ENCODE measurements at places on chromosomes 12 and 14.

DNA sequence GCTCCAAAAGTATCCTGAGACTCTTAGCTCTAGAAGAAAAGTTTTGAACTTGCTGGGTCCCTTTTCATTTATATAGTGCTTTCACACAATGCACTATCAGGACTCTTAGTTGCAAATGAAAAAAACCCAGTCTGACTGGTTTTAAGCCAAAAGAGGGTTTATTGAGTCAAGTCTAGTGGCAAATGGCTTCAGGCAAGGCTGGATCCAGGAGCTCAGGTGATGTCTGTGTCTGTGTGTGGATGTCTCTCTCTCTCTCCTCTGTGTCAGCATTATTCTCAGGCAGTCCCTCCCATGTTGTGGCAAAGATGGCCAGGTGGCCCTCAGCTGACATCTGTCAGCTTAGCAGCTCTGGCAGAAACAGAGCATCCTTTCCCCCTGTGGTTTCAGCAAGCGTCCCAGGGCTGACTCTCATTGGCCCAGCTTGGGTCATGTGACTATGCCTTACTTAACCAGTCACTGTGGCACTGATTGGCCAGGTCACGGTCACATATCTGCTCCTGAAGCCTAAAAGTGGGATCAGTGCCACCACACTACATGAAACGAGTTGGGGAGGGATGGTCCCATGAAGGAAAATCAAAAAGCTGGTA is 6.2 kb downstream of the TMEM120B start:
- DNase-seq: no peak

- no peak for DNase-seq
These were observed 32.5 kb downstream of the PACS2 start for GRCh38 chr14:105346876-105347586.

DNA sequence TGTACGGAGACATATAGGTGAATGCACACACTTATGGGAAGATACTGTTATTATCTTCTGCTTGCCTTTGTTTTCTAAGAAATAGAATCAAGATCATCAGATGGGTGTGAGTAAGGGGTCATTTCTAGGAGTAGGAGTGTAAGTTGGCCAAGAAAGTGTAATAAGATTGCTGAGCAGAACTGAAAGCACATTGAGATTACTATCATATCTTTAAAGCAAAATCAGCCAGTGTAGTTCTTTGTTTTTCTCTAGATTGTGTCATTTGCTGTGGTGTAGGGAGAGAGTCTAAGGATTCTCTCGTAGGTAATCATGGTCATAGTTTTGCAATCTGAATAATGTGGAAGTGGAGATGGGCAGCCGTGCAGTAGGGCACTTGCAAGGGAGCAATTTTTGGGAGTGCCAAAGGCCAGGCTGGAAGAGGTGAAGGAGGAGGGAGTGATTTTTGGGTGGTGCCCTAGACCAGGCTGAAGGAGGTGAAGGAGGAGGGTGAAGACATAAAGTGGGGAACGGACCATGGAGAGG is 131.6 kb downstream of the RGS6 start:
- no peak for DNase-seq

DNA sequence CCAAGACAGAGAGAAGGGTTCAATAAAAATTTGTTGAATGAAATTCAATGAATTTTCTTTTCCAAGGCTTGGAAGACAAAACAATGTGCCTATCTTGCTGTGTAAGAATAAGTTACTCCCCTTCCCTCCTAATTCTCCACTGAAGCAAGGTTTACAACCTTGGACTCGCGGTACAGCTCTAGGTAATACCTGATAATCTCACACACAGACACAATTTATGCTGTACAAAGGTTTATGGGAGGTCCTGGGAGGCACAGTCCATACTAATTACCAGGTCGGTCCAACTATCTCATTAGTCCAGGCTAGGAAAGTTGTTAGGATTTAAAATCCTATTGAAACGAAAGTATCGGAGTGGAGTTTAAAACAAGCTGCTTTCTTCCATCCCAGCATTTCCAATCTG is 42.6 kb downstream of the NELL2 start:
- DNase-seq: no peak

- DNase-seq: no peak
These were observed 84.3 kb upstream of the ATF1 start for GRCh38 chr12:50679612-50680011.

DNA sequence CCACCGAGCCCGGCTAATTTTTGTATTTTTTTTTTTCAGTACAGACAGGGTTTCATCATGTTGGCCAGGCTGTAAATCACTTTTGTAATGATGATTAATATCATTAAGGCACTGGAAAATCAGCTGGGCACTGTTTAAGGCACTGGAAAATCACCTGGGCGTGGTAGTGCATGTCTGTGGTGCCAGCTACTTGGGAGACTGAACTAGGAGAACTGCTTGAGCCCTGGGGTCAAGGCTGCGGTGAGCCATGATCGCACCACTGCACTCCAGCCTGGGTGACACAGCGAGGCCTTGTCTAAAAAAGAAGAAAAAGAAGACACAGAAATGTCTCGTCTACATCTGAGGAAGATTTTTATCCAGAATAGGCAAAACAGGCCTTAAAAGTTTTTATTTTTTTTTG is 12.7 kb downstream of the SLC11A2 start:
- no peak for DNase-seq

DNA sequence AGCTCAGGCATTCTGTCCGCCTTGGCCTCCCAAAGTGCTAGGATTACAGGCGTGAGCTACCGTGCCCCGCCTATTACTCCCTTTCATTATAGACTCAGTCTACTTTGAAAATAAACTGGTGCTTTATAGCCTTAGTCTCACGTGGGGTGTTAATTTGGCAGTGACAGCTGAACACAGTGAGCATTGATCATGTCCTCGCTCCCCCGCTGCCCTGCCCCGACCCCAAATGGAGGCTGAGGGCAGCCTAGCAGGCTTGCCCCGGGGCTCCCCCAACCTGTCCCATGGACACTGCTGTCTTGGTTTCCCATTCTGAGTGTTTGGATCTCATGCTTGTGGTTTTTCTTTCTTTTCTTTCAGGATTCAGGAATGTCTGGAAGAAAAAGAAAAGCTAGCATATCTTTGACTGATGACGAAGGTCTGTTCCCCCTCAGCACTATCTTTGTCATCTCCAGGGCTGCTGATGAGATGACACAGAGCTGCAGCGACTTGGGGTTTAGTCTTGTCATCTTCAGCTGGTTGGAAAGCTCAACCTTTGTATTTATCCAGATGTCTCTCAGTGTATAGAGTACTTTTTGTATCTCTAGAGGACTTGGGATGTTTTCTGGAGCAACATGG is 42.2 kb downstream of the EP400 start:
- no peak for DNase-seq

- no peak for DNase-seq
These were observed 48.8 kb downstream of the LRCOL1 start for GRCh38 chr12:132561427-132562156.

- DNase-seq: no peak
These were observed 62.5 kb upstream of the SLC38A2 start for GRCh38 chr12:46435029-46435428.

DNA sequence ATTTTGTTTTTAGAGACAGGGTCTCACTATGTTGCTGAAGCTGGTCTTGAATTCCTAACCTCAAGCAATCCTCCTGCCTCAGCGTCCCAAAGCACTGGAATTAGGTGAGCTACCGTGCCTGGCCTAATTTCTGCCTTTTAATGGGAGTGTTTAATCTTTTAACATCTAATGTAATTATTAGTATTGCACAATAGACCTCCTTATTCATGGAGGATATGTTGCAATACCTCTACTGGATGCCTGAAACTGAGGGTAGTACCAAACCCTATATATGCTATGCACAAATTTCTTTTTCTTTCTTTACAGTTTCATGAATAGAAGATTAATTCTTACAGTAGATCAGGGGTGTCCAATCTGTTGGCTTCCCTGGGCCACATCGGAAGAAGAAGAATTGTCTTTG is 47.8 kb downstream of the MYRFL start:
- no peak for DNase-seq

- no peak for DNase-seq
These were observed 31.9 kb downstream of the PRICKLE1 start for GRCh38 chr12:42557586-42558172.

GRCh38 chr14:23183158-23183470 is 346 bp downstream of the SLC7A8 start:
- DNase-seq: peak; percentile 15

DNA sequence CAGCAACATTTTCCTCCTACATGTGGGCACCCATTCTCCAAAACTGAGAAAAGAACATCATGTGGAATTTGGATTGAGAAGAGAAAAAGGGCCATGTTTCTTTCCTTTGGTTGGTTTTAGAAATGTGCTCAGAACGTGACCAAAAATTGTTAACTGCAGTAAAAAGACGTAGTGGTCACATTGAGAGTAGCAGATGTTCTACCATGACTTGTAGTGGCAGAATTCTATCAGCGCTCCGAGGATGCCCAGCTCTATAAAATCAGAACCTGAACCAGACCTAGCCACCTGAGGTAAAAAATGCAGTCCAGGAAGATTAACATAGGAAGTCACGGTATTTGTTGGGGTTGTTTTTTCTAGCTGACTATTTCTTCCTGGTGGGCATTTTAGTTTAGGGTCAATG is 101.8 kb upstream of the TMEM233 start:
- no peak for DNase-seq

DNA sequence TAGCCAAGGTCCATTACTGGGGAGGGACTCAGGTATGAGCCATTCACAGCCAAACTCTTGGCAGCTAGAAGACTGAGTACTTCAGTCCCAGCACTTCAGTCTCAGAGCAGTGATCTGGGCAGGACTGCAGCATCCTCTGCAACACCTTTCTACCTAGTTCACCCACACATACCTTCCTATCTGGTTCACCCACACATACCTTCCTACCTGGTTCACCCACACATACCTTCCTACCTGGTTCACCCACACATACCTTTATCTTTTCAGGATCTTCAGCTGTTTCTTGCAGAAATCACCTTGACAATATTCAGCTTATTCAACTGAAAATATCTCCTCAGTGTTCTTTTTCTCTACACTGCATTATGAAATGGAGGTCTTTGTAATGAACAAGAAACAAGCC is 101.3 kb downstream of the SRGAP1 start:
- DNase-seq: no peak

DNA sequence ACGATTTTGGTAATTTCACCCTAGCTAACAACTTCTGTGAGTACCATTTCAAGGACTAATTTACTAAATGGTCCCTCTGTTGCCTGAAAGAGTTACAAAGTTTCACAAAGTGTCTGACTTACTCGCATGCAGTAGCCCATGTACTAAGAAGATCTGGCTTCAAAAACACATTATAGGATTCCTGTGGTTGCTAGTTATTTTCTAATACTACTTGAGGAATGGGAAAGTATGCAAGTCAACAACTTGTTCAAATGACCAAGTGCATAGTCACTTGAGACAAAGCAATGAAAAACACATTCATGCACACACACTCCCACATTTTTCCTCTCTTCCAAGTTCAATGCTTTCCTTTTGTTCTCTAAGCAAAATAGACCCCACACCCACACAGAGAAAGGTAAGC is 219.7 kb upstream of the TMPO start:
- no peak for DNase-seq

DNA sequence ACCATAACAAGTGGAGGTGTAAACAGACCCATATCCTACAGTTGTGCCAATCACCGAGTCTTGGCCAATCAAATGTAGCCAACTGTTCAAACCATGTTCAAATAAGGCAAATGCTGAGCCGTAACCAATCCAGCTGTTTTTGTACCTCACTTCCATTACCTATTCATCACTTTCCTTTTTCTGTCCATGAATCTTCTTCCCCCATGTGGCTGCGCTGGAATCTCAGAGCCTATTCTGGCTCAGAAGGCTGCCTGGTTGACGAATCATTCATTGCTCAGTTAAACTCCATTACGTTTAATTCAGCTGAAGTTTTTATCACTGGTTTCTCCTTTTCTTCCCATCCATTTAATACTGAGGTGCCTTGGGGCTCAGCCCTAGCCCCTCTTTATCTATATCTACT is 71.1 kb downstream of the TBC1D30 start:
- DNase-seq: no peak

GRCh38 chr12:73465106-73465505 is 1072.5 kb upstream of the ATXN7L3B start:
- no peak for DNase-seq

DNA sequence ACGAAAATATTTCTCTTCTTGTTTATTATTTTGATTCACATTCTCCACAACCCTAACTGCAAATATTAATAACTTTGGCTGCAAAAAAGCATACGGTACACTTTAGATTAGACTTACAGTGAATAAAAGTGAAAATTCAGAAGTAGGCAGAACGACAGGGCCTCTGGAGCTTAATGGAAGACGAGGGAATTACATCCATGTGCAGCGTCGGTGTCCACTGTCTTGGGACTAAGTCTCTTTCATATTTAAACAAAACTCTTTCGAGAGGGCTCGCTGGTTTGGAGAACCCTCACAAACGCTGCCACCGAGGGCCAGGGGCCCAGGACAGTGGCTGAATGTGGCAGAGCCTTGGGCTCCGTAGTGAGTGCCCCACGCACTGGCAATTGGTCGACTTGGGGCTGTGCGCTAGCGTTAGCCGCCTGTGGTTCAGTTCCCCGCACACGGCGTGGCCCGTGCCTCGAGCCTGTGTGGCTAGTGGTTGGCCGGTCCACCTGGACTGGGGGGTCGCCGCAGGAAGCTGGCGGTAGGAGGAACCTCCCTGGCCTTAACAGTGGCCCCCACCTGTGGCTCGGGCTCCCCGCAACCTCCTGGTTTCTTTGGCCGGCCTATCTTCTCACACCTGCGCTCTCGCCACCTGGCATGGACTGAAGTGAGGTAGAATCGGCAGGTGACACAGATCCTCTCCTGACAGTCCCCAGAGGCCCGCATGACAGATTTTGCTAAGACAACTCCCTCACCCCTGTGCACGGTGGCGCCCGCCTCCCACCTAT is 739 bp upstream of the PAX9 start:
- no peak for DNase-seq

- DNase-seq: no peak
These were observed 89.6 kb downstream of the SCARB1 start for GRCh38 chr12:124774054-124774461.

DNA sequence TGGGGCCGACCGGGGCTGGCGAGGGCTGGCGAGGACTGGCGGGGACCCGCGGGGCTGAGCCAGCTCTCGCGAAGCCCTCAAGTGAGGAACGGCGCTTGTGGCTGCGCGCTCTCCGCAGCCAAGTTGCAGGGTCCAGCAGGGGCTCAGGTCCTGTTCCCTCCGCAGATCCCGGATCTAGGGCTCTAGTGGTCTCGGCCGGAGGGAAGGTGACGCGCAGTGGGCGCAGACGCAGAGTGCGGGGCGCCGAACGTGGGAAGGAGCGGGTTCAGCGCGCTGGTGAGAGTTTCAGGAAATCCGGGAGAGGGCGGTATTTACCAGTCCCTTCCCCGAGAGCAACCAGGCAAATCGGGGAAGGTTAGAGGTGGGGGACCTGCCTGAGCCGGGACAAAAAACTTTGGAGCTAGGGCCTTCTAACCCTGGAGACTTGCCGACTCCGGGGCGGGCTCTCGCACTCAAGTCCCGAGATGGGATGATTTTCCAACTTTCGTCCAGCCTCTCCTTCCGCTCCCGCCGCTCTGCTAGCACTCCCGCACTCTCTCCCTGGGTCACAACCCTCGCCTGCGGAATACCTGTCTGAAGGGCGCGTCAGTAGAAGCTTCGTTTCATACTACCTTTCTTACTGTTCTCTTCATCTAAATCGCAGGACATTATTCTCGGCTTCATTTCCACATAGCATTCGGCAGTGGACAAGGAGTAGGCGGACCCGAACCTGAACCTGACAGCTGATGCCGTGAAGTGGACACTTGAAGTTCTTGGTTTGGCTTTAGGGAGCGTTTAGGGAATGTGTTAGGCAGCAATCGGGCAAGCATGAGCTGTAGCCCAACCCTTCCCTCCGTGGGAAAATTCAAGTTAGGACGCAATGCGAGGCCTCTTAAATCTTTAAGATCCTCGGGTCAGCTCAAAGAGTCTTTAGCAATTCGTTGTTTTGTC is 13.6 kb upstream of the PAX9 start:
- peak; percentile 81 for DNase-seq

Data from NCI-H1092 treated with DMSO at 0.1 percent for 48 hours (cell line).